Retina (tissue), 1 donor: ENCODE measurements at places on chromosomes 2 and 18.

DNA sequence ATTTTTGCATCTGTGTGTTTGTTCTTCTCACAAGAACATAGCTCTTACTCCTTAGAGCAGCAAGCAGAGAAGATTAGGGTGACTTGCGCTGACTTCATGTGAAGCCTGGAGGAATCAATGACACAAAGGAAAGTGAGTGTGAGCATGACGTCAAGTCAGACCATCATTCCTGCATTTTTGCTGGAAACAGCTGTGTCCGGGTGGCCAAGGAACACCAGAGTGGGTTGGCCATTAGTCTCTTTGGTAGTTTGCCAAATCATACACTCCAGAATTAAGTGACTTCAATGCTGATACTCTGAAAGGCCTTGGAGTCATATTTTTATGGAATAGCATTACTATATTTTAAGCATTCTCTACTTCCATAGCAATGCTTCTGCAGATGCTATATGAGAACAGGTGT, 597.2 kb downstream of the DCDC2C start:
- DNase-seq = no peak

DNA sequence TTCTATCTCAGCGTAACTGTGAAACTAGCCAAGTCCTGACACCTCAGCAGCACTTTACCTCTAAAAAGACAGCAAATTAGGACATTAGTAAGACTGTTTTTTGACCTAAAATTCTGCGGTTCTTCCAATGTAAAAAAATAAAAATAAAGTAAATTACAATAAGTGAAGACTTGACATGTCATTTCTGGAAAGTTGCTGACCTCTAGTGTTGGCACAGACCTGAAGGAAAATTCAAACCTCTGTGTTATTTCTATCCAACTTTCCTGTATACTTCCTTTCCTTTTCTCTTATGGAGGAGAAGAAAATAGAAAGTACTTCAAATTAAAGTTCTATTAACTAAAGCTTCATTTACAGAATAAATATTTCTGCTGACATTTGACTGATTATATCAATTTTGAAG, 110.6 kb downstream of the TMEM182 start:
- no peak for DNase-seq

- DNase-seq = no peak
Measured at GRCh38 chr18:55862693-55863390, 274.9 kb upstream of the TCF4 start.

DNA sequence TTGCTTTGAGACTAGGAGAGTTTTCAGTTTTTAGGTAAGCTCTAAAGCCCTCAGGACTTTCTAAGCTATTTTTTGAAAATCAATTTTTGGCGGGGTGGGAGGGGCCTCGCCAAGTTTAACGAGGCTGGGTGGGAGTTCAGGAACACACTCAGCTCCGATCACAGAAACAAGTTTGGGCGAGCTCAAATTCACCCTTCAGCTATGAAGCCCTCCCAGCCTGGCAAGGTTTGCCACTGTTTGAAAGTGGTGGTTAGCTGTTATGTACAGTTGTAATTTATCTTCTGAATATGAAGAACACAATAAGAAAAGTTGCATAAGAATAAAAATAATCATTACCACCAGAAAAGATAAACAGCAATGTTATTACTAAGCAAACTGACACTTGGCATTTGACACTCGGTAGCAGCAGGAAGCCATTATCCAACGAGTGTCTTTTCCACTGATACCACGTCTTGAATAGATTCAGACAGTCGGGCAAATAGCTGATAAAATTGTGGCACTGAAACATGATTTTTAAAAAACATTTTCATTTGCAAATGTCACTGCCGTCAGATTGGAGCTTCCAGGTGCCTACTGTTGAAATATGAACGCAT, 59.8 kb downstream of the KCTD1 start:
- no peak for DNase-seq
